GM12864 (cell line): ENCODE measurements at places on chromosomes 7 and 10.

DNA sequence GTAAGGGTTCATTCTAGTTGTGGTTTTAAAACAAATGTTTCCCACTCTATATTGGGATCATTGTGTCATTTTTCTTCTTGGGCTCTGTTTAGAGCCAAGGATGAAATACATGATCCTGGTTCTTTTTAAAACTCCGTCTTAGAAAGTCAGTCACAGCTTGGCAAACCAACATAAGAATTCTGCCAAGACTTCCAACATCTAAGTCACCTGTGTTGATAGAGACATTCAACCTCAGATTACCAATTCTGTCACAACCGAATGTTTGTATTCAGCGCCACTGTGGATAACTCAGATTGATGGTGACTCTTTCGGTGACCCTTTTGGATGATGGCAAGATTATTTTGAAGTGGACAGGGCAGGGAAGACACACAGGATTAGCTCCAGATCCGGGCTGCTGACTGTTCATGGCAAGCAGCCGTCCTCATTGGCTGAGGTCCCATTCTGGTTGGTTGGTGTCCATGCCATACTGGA lies 255.4 kb downstream of the ARHGAP21 start:
- DNase-seq = no peak

GRCh38 chr7:53205006-53205405 lies 169.6 kb downstream of the POM121L12 start:
- no peak for DNase-seq

DNA sequence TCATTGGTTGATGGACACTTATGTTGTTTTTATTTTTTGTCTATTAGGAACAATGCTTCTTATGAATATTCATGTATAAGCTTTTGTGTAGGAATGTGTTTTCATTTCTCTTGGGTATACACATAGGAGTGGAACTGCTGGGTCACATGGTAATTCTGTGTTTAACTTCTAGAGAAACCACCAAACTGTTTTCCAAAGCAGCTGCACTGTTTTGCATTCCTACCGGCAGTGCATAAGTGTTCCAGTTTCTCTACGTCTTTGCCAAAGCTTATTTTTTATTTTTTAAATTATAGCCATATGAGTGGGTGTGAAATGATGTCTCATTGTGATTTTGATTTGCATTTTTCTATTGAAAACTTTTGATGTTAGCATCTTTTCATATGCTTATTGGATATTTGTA lies 51.3 kb downstream of the ADK start:
- DNase-seq = no peak

- DNase-seq = no peak
These were observed 84.5 kb downstream of the PIP4K2A start for GRCh38 chr10:22629852-22630233.

DNA sequence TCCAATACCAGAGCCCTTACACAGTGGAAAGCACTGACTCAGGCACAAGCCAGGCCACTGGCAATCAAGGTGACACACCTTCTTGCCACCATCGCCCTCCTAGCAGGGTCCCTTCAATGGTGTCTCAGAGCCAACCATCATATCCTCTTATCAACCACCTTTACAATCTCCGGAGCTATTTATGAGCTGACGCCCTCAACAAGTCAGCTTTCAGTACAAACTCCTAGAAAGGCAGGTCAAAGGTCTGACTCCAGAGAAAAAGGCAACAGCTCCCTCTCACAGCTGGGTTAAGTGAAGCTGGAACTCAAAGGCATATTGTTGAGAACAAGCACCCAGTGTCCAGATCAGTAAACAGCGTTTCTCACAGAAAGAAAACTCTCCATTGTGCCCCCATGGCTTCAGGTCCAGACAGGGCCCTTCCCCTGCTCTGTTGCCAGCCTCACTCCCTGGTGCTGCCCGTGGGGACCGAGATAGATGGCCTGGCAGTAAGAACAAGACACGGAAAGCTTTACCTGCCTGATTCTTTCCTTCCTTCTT lies 2.4 kb downstream of the ZNF3 start:
- DNase-seq = no peak

- DNase-seq = no peak
These were observed 186.5 kb upstream of the GPR26 start for GRCh38 chr10:123479640-123480039.

GRCh38 chr7:117383046-117383445 lies 44.2 kb downstream of the ASZ1 start:
- DNase-seq = no peak

DNA sequence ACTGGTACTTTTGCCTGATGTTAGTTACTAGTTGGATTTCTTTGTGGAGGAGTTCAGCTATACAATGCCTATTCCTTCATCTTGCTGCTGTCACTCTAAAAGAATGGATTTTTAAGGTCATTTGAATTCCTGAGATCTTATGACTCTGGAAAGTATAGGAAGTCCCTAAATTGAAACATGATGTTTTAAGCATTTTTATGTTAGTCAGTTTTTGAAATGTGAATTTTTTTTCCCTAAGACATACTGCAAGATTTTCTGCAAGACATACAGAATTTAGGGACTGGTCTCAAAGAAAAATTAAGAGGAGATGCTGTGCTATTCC lies 355.8 kb downstream of the SUGCT start:
- DNase-seq = no peak

DNA sequence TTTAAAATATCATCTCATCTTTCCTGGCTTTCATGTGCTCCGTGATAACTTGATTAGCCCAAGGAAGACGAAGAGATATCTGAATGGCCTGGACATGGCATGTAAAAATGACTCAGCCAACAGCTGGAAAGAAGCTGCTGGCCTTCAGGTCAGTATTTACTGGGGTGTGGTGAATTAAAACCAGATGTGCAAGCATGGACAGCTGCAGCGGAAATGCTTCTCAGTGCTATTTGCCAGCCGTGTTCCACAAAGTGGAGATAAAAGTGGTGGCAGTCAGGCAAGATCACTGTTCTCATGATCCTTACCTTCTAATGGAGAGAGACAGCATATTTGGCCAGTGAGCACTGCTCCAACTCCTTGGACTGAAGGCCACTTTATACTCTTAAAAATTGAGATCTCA lies 203.1 kb upstream of the VSTM2A start:
- no peak for DNase-seq

DNA sequence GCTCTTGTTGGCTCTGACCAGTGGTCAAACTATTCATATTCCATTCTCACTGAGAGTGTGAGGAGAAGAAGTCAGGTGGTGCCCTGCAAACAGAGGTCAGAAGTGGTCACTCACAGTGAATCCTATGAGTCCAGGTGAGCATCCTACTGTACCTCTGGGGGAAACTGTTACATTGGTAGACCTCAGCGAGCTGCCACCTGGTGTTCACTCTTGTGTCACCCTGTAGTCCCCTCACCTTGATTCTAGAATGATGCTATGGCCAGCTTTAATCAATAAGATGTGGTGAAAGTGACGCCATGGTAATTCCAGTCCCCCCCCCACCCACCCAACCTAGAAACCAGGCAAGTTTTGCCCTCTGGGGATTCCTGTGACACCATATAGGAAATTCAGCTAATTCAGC lies 1.2 kb upstream of the AMPH start:
- no peak for DNase-seq

GRCh38 chr10:110504111-110504735 lies 6.5 kb downstream of the DUSP5 start:
- peak; percentile 91 for DNase-seq

DNA sequence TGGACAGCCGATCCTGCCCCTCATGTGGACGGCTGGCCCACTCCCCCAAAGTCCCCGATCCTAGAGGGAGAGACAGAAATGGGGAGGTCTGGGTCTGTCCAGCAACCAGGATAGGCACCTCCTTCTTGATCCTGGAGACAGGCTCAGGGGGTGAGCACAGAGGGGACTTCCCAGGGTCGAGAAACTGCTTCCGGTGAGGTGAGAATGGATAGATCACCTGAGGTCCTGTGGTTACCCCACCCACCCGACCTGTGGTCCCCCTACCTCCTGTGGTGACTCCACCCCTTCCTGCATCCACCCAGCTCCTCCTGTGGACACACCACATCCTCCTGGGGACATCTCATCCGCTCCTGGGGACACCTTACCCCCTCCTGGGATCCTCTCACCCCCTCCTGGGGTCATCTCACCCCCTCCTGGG lies 27.4 kb upstream of the RASGEF1A start:
- DNase-seq = no peak

DNA sequence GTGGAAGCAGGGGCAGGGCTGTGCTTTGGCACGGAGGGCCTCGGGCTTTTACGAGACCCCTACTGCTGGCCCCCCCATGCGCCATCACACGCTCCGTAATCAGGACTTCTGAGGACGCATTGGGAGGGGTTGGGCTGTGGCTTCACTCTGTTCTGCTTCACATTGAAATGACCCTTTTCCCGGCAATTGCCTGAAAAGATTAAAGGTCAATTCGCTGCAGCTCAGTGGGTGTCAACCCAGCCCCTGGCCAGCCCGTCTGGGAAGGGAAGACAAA lies 41.7 kb upstream of the UBE3C start:
- no peak for DNase-seq

DNA sequence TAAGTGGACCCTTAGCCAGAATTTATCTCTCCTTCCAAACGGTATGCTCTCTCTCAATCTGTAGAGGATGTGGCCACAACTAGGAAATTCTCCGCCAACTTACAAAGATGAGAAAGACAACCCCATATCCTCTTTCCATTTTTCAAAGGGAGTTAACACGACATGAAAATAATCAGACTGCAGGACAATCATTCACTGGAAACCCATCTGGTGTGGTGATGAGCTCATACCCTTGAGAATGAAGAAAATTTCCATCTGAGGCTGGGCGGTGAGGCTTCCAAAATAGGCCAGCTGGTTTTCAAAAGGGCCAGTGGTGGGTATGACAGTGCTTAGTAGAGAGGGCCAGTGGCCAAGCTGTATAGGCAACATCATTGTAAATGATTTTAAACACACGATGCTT lies 369.6 kb downstream of the FRMD4A start:
- DNase-seq = no peak

- no peak for DNase-seq
These were observed 80.6 kb downstream of the RGS10 start for GRCh38 chr10:119461923-119462322.

GRCh38 chr10:7117806-7118674 lies 292.8 kb downstream of the SFMBT2 start:
- DNase-seq = no peak

- no peak for DNase-seq
These were observed 127.4 kb upstream of the INHBA start for GRCh38 chr7:41830271-41830670.

GRCh38 chr7:130363026-130363847 lies 17.1 kb upstream of the CPA1 start:
- peak; percentile 36 for DNase-seq

DNA sequence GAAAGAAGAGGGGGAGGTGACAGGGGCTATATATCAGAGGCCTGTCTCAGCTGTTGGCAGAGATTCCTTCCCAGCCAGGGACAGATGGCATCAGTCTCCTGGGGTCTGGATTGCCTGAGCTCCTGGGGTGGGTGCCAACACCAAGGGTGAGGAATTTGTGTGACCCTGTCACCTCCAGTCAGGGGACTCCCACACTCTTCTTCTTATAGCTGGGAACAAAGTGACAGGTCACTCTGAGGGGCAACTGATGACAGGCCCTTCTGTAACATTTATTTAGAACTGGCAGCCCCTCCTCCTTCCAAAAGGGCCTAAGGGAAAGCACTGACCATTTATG lies 53.7 kb upstream of the DUSP5 start:
- no peak for DNase-seq

DNA sequence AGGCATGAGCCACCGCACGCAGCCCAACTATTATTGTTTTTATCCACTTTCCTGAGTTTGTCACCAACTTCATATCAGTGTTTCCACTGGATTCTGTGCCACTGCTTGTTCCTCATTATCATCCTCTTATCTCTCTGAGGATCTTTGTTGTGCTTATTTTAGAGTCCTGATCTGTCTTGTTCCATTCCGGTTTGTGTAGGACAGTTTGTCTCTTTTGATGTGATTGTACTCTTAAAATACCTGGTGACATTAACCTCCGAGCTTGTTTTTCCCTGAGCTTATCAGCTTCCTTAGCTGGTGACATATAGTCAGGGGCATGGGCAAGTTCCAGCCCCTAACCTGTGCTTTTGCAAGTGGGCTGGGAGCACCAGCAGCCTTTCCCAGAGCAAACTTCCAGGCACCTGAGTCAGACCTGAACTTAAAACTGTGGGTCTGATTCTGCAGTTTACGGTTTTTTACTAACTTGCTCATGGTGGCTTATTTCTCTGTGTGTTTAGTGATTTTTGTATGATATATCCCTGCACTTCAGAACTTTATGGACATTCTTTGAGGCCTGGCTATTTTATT lies 23.1 kb upstream of the FMC1 start:
- no peak for DNase-seq

GRCh38 chr7:137166363-137166762 lies 177.2 kb downstream of the PTN start:
- no peak for DNase-seq

DNA sequence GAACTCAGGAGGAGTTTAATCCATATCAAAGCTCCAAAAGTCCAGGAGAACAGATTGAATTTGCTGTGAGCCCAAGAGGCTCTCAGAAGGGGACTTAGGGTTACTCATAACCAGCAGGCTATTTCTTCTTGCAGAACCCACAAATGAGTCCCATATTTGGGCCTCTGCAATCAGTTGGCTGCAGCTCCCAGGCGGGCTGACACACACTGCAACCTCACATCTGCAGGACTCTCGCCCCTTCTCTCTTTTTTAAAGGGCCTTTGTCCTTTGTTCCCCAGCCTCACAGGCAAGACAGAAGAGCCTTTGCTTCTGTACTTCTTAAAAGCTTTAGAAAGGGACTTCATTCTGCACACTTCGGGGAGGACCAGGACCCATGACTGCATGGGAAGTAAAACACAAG lies 26.7 kb downstream of the CREB3L2 start:
- no peak for DNase-seq

- DNase-seq = no peak
These were observed 1.7 kb upstream of the NKX6-2 start for GRCh38 chr10:132787495-132788179.

DNA sequence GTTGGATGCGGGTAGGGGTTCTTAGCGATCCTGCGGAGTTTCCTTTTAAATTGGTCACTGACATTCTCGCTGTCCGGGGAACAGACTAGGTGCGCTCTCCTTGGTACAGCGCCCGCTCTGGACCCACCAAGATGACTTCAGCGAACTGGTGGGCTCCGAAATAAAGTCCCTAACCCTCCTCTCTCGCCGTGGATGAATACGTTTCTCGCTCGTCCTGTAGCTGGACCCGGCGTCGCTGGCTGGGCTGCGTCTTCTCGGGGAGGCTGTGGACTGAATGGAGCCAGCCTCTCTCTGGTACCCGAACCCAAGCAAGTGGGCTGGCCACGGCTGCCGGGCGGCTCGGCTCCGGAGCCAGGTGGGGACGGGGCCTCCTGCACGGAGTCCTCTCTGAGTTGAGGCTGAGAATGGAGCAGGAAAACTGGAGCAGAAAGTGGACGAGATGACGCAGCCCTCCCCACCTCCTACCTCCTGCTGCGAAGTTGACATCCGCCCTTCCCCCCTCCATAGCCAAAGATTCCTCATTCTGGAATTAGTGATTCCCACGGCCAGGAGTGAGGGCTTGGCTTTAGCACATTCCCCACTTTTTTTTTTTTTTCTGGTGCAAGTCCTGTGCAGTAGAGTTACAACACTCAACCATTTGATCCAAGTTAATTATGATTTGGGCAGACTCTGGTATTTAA lies 1.5 kb downstream of the UNC5B start:
- no peak for DNase-seq
